Right lobe of liver (tissue), 6 donors: ENCODE measurements at places on chromosomes 5 and 9.

DNA sequence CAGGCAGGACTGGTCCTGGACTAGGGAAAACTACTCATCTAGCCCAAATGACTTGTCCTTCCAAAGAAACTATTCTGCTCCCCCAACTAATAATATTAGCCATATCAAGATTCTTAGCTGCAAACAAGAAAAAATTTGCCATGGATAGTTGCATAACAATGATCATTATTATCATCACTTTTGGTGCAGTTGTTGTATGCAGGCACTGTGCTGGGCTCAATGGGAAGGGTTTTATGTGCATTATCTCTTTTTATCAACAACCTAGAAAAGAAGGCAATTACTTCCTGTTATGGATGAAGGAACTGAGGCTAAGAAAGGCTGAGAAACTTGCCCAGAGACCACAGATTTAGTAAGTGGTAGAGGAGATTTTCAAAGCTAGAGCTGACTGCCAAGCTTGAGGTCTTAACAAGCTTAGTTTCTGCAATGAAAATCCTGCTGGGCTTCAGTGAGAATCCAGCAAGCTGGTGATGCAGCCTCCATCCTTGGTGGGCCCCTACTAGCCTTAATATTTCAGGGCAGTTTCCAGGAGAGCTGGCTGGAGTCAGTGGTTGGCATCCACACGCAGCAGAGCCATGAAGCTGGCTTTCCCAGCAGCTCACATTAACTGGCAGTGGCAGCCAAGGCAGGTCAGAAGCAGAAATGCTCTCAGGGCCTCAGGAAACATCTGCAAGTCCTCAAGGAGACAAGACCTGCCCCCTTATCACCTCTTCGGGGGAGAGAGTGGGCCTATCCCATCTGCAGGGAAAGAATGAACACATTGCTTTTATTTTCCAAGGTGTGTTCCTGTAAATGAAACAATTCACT lies 20.5 kb upstream of the MEGF9 start:
- no peak for DNase-seq

GRCh38 chr5:120141076-120141475 lies 323.0 kb upstream of the PRR16 start:
- no peak for DNase-seq

- no peak for DNase-seq
Observed at GRCh38 chr5:140399979-140400729, 1.5 kb upstream of the ANKHD1 start.

DNA sequence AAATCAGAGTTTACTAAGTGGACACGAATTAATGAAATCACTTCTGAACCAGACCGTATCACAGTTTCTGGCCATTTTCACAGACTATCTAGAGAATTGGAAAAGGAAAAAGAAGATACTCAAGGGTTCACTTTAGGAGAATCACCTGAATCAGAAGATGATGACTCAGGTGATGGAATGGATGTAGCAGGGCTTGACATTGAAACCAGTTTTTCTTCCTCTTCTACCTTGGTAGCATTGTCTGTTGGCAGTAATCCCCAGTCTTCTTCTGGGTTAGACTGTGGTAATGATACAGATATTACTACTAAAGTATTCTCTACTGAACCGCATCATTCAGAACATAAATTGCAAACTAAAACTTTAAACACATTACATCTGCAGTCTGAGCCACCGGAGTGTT lies 38.5 kb downstream of the ICE1 start:
- DNase-seq, result no peak

- DNase-seq, result no peak
Observed at GRCh38 chr9:133170716-133171115, 7.0 kb upstream of the GBGT1 start.

DNA sequence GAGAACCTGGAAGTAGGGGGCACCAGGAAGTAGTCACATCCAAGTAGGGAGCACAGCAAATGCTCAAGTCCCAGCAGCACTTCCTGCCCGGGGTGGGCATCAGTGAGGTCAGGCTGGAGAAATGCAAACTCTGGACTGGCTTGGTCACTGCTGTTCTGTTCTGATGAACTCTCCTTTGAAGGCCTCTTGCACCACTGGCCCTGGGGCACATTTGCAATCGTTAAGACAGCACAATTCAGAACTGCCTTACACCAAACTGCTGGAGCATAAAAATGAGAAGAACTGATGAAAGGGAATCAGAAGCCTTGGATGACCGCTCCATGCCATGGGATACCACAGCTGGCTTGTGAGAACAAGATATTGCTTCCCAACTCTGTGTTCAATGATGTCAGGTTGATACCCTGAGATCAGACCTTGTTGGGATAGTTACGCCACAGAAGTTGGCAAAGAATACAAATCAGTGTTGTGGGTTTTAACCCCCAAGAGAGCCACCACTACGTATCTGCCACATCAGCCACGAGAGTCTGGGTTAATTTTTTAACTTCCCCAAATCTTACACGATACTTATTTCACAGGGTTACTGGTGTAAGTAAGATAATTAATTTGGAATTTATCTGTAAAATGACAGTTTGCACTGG lies 42.3 kb upstream of the ZSWIM6 start:
- DNase-seq, result no peak

GRCh38 chr5:148844433-148845280 lies 18.2 kb downstream of the ADRB2 start:
- no peak for DNase-seq

DNA sequence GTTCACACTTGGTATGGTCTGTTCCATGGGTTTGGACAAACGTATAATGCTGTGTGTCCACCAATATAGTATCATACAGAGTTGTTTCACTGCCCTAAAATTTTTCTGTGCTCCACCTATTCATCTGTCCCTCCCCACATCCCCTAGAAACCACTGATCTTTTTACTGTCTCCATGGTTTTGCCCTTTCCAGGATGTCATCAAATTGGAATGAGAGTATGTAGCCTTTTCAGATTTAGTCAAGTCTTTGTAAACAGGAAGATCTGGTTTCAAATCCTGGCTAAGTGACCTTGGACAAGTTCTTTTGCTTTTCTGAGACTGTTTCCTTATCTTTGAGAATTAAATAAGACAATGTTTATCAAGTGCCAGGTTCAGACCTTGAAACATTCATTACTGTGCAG lies 13.2 kb upstream of the LVRN start:
- DNase-seq, result no peak

- no peak for DNase-seq
Observed at GRCh38 chr5:167814828-167815227, 476.6 kb upstream of the WWC1 start.

DNA sequence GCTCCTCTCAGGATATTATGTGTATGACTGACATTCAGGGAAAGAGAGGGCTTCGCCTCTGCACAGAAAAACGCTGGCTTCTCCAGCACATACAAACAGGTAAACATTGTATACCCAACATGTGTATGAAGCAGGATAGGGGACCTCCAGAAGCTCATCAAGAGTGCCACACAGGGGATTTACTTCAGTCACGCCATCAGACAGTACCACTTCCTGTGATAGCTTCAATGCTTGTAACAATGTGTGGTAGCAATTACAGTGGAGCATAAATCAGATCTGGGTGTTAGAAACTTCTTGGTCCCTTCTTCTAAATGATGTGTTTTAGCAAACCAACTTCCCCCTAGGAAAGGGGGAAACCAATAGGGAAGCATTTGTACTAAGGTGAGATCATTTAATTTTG lies 160.8 kb downstream of the TSSK1B start:
- no peak for DNase-seq

DNA sequence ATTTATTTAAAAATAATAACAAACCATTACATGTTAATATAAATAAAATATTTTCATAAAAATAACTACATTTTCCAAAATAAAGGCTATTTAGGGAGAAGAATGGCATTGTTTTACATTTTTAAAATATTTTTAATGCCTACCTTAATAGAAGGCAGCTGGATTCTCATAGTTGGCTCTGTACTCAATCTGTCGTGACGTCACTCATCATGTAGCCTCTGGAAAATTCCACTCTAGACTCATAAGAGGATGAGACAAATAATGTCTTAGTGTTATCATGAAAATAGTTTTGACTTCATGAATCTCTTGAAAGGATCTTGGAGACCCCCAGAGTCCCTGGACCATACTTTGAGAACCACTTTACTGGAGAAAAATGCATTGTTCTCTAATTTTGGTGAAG lies 93.1 kb downstream of the NXNL2 start:
- DNase-seq, result no peak

DNA sequence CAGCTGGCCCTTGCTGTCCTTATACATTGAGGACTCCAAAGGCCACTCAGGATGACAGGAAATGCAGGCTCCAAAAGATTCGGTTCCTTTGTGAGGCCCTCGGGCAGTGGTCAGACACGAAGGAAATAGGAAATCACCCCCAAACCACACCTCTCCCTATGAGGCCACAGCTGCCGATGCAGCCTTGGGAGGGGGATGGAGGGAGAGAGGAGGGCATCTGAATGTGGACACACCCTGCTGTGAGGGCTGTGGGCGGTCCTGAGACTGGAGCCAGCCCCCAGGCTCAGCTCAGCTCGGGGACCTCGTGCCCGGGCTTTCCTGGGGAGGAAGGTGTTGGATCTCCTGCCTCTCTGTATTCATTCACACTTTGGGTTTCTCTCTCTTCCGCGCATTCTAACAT lies 2.7 kb upstream of the CLPTM1L start:
- DNase-seq, result no peak

DNA sequence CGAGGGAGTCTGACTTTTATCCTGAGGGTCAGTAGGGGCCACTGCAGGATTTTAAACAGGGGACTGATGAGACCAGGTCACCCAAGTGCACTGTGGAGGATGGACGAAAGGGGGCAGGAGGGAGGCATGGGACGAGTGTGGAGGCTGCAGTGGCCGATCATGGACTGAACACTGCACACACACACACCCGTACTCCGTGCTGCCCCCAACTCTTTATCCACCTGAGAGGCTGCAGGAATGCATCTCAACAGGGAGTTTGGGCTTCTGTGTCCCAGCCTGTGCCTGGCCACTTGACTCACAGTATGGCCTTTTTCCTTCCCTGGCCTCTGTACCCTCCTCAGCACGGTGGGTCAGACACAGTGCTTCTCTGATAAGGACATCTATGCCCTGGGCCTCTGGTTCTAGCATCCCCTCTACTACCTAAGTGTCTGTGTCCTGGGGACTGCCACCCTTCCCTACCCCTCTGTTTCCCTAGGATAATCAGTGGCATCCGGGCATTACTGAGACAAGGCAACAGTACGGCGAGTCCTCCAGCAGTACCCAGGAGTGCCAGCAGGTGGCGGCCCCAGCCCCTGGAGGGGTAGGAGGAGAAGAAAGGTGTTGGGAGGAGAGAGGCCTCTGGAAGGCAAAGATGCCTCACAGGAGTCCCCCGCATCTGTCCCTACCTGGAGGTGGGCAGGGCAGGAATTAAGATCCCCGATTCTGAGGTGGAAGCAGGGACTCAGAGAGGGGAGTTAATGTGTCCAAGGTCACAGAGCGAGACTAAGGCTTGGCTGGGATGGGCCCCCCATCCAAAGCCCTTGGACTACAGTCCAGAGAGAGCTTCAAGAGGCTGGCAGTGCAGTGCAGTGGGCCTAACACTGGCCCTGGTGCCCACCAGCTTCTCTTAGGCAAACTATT lies 5.1 kb upstream of the CDX1 start:
- peak; percentile 86 for DNase-seq

GRCh38 chr5:619444-619843 lies 7.3 kb downstream of the CEP72 start:
- peak; percentile 33 for DNase-seq

DNA sequence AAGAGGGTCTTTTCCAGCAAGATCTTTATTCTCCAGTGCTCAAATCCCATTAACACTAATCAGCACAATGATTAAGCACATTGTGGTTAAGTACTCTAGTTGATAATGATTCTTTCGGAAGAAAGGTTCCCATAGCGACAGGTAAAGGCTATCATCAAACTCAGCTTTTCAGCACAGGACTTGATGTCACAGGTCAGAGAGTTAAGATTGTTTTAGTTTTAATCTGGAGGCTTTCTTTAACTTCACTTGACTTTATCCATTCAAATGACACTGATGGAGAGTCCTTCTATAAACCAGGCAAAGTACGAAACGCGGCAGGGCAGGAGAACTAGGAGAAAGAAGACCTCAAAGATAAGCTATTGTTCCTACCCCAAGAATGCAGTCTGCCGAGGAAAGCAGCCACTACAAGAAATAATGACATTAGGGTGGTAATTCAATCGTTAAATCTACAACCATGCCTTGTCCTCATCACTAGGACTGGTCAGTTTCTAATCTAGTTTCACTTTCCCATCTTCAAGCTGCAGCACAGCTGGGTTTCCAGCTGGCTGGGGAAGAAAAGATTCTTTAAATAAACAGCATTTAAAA lies 4.6 kb downstream of the NRG2 start:
- no peak for DNase-seq

DNA sequence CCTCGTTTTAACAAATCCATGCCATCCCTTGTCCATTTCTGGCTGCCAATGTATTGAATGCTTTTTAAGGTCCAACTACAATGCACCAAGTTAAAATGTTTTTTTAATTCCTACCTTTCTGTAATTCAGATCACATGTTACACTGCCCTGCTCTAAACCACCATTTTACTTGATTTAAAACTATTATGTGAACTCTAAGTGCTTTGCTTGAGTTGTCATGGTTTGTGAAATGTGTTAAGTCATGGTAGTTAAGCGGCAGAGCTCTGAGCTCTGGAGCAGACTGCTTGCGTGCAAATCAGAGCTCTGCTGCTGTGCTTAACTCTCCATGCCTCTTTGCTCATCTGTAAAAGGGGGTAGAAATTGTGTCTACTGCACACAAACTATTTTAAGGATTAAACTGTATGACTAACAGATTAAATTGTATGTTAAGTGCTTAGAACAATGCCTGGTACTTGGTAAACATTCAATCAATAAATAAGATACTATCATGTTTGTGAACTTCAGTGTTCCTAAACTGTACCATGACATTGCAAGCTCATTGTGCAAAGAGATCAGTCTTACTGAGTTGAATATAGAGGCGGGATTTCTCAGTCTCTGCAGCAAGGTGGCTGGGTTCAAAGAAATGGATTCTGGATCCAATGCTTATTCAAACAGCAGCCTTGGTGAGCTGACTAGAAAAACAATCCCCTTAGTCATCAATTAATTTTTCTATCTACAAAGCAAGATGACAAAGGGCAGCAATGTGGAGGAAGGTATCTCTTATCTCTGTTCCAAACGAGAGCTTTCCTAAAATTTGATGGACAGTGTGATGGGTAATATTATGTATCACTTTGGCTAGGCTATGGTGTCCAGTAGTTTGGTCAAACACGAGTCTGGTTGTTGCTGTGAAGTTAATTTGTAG lies 16.1 kb upstream of the CMBL start:
- no peak for DNase-seq

DNA sequence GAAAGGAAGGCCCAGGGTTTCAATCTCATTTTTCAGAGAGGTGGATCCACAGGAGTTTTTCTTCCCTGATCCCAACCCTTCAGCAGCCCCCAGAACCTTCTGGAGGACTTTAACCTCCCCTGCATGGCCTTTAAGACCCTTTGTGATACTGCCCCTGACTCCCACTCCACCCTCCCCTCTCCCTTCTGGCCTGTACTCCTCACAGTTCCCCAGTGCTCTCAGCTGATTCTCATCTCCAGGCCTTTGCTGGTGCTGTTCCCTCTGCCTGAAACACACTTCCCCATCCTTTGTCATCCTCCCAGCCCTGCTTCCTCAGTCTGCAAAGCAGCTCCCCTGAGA lies 18.5 kb downstream of the NEURL1B start:
- no peak for DNase-seq

GRCh38 chr9:129436751-129437625 lies 183.9 kb downstream of the C9orf50 start:
- DNase-seq, result peak; percentile 73
